ENCODE measurements at places on chromosomes 3 and 15. TPM values are rescaled to one million over a fixed set of nuclear protein-coding genes. Genes with fewer than 3 reads are reported as not detected.

Gene TEX55
- not detected for total RNA-seq

Gene FBXL22
- total RNA-seq = 1.2 TPM

Gene GOLGA8K
- total RNA-seq = not detected

Gene GPR160
- total RNA-seq = 1.4 TPM

Gene TGM5
- total RNA-seq = 13.5 TPM

Gene GATM
- total RNA-seq = 11.3 TPM

Gene ISLR2
- 0.16 TPM for total RNA-seq

Gene NAALADL2
- total RNA-seq = 2.4 TPM

Gene MOBP
- not detected for total RNA-seq

Gene CCR2
- 0.48 TPM for total RNA-seq

Gene SYNM
- 6.0 TPM for total RNA-seq

Gene ROBO1
- total RNA-seq = 52.4 TPM

Gene LRRK1
- 14.2 TPM for total RNA-seq

Gene TLR9
- 0.04 TPM for total RNA-seq

Gene DNAH12
- 0.08 TPM for total RNA-seq

Gene LRRC31
- total RNA-seq = not detected

Gene COL8A1
- 2.2 TPM for total RNA-seq

Gene LYSMD2
- 6.1 TPM for total RNA-seq

Gene TMOD2
- total RNA-seq = 4.1 TPM

Gene CACNA2D3
- total RNA-seq = 7.0 TPM

Gene UBE3A
- total RNA-seq = 70.0 TPM

Gene FBXO40
- not detected for total RNA-seq

Gene PPP1R14D
- not detected for total RNA-seq

Gene TSEN2
- 13.4 TPM for total RNA-seq

Gene LDHAL6B
- not detected for total RNA-seq

Gene GOLGA6B
- not detected for total RNA-seq

Gene CPNE9
- total RNA-seq = not detected

Gene PTPRG
- 9.2 TPM for total RNA-seq

Gene GOLGA8T
- total RNA-seq = not detected

Gene HTD2
- total RNA-seq = 8.1 TPM

Gene STAC
- 0.08 TPM for total RNA-seq

Gene PATL2
- 1.2 TPM for total RNA-seq

Gene ZNF80
- total RNA-seq = not detected

Gene BCL2A1
- not detected for total RNA-seq

Gene LEKR1
- 1.2 TPM for total RNA-seq

Gene SHISA5
- total RNA-seq = 210 TPM

Gene SLC28A2
- not detected for total RNA-seq

Gene C3orf70
- 0.64 TPM for total RNA-seq

Gene CPLX3
- not detected for total RNA-seq

Gene SNX22
- total RNA-seq = 0.28 TPM
